ENCODE measurements at places on chromosomes 3 and 15.

- no peak for DNase-seq
Observed at GRCh38 chr3:126431103-126431534, 36.4 kb downstream of the CFAP100 start.

DNA sequence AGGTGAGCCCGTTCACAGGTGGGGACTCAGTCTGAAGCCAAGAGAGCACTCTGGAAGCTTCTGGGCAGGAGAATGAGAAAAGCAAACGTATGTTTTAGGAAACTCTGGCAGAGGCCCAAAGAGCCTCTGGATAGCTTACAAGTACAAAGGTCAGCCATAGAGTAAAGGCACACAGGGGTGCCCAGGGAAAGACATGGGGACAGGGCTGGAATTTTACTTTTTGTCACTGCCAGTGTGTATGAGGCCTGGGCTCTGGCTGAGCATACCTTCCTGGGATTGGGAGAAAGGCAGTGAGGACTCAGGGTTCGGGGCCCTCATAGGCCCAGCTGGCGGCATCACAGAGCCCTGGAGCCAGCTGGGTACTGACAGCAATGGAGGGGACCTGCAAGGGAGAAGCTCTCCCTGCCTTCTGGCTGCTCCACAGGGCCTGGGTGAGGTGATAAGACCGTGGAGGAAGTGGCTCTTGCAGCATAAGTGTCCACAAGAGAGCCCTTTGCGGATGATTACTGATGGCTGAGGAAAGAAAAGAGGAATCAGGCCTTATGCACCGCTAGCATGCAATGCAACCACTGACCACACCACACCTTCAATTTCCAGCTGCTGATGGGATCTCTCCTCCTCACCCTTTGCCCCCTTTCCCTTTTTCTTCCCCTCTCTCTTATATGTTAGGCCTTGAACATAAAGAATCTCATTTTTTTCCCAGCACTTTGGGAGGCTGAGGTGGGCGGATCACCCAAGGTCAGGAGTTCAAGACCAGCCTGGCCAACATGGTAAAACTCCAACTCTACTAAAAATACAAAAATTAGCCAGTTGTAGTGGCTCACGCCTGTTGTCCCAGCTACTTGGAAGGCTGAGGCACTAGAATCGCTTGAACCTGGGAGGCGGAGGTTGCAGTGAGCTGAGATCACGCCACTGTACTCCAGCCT, 25.1 kb upstream of the BCL2L10 start:
- no peak for DNase-seq

DNA sequence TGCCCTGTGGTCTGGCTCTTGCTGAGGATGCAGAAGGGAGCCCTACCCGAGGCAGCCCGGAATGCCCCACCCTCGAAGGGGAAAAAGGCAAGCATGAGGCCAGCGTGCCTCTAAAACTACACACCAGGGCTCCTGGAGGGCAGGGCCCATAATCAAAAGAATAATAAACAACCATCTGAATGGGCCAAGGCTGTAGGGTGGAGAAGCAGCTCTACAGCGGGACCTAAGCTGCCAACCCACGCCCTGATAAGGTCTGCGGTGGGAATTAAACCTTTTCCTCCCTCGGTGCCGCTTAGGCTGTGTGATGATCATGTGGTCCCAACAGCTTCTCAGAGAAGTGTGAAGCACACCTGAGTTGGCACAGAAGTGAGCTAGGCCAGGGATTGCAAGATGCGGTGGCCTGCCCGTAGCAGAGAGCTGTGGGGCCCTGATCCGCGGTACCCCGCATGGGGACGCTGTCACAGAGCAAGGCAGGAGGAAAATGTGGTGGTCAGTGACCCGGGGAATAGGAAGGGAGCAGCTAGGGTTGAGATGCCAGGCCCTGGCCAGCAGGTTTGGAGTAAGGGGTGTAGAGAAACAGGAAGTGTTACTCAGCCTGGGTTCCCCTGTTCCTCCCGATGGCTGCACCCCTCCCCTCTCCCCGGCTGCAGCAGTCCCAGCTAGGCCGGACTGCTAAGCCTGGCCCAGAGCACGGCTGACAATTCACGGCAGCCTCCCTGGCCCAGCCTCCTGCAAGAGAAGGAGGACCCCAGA, 1.1 kb upstream of the C15orf62 start:
- DNase-seq, result no peak

DNA sequence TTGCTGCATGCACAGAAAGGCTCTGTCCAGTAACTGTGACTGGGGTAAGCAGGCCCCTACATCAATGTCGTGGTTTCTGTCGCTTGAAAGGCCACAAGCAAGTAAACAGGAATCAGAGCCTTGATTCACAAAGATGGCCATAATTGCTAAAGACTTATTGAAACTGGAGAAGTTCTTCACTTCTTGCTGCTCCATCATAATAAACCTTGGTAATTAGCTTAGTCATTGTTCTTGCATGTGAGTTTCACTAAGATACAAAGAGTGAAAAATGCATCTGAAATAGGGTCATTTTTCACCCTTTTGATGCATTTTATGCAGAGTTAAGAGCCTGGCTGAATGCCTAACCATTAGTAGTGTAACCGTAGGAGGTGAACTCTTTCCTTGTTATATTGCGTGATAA, 3.2 kb downstream of the SEMA6D start:
- DNase-seq, result no peak

- no peak for DNase-seq
Observed at GRCh38 chr15:93943586-93943985, 287.8 kb upstream of the MCTP2 start.

DNA sequence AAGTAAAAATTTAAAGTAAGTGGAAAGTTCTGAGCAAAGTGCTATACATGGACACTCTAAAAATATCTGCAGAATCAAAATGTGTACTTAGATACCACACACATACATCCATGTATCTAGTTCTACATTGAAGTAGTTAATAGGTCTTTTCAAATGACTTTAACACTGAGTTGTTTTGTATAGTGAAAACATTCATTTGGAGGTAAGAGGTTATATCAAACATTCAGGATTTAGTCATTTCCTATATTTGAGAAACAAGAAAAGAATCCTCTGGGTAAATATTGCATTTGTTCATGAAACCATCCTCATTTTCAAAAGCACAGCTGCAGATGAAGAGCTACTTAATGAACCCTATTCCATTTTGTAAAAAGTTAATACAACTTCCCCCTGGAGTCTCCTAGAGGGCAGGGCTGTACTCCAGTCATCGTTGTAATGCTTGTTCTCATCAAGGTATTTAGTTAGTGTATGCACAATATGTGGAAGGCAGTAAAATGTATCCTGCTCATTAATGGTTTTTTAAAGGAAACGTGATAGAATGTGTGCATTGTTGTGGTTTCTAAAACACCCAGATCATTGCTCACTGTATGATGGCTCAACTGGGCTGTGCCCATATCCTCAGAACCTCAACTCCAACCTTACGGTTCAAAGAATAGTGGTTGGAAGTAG, 26.2 kb downstream of the ARPP21 start:
- peak; percentile 46 for DNase-seq

- peak; percentile 67 for DNase-seq
Observed at GRCh38 chr15:75307778-75308390, 25.2 kb downstream of the GOLGA6D start.

- peak; percentile 89 for DNase-seq
Observed at GRCh38 chr3:99925584-99926230, 108.0 kb downstream of the CMSS1 start.

DNA sequence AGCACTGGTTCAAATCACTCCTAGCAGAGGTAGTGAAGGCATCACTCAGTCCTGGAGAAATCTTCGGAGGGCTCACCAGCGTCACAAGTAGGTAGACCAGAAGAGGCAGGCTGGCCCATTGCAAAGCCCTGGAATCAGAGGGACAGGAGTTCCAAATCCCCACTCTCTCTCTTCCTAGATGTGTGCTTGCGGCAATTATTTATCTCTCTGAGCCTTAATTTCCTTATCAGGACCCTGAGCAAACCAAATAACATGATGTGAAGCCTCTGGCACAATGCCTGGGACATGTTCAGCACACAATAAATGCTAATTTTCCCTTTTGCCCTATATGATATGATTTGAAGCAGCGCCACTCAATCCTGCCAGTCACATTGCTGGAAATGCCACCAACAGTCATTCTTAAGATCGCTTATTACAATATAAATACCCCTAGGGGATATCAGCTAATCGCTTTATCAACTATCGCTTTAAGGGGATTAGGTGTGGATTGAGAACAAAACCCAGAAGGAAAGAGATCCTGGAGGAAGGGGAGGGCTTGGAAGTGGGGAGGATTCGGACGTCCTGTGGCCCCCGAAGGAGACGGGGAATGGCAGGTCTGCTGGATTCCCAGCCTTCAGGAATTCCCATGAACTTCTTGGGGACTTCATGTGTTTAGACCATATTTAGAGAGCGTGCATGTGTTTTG, 59.5 kb upstream of the TSEN2 start:
- no peak for DNase-seq

- no peak for DNase-seq
Observed at GRCh38 chr3:308597-309321, 112.2 kb downstream of the CHL1 start.

DNA sequence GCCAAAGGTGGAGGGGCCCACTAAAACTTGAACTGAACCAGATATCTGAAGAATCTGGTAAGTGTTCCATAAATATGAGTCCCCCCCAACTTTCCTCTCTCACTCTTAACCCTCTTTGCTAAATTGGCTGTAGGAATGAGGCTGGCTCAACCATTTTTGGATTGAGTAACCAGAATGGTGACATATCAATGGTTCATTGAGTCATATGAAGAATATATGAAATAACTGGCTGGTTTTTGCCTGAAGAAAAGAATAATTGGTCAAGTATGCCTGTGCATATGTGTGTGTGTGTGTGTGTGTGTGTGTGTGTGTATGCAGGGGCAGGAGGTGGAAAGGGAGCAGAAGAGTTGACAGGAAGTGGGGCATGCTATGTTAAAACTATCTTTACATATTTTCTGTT, 472.9 kb upstream of the THBS1 start:
- no peak for DNase-seq

GRCh38 chr3:128546646-128547045, 53.6 kb upstream of the GATA2 start:
- no peak for DNase-seq
